NCI-H1105 (cell line): ENCODE measurements at places on chromosomes 16 and 17.

DNA sequence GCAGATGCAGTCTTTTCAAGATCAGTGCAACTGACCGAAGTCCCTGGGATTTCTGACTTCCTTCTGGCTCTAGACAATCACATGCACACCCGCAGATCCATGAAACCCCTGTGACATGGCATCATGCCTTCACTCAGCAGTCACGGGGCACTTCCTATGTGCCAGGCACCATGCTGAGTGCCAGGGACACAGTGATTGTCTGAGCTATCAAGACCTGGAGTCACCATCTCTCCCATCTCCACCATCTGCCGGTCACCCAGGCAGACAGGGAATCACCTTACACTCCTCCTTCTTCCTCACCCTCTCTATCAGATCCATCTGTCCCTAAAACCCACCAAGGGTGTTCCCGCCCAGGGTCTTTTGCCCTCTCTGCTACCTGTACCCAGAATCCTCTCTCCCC lies 5.3 kb downstream of the BEAN1 start:
- DNase-seq, result no peak

- DNase-seq, result no peak
Observed at GRCh38 chr16:4763791-4764190, 3.2 kb downstream of the ZNF500 start.

DNA sequence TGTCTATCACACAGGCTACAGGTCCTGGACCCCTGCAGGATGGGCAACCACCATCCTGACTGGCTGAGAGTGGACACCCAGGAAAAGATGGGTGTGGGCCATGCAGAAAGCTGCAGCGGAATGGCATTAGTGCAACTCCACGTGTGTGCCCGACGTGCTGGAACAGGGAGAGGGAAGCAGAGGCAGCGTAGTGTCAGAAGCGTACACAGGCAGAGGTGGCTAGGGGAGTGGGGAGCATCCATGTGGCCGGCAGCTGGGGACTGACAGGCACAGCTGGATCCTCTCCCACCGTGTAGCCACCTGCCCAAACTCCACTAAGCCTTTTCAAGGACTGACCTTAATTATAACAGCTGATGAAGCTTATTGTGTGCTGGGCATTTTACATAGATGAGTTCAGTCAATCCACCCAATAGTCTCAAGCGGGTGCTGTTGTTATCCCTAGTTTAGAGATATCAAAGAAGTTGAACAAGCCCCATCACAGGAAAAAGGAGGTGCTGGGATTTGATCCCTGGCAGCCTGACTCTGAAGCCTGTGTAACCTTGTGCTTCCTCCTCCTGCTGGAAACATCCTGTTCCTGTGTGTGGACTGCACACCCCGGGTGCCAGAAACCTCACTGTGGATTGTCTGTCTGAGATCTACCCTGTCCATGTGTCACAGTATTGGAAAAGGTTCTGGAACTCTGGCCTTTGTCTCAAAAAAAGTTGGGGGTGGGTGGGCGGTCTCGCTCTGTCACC lies 114.0 kb downstream of the PRKCA start:
- no peak for DNase-seq

DNA sequence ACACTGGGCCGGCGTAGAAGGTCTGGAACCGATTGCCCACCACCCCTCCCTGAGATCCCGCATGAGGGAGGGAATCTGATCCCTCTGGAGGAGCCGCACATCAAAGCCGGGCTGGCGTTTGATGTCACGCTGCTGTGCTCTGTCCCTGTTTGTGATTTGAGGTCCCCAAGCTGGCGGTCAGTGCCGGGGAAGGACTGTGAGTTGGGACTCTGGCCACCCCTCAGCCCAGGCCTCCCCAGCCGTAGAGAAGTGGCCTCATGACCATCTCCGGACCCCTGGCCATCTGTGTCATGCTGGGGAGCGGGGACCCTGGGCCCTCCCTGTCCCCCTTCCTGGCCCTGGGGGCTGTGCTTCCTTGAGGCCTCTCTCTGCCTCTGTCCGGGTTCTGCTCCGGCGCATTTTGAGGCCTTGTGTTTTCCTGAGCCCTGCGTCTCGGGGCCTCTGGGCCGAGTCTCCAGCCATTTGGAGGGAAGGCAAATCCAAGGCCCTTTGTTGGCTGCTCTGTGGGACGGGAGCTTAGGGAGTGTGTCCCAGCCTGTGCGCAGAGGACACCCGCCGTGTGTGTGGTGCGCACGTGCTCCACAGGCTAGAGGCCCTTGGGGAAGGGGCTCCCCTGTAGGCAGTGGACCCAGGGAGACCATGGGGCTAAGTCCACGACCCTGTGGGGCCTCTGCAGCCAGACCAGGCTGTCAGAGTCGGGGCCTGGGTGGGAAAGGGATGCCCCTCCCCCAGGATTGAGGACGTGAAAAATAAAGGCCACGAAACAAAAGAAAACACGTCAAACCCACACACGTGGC lies 15.1 kb downstream of the ASPSCR1 start:
- no peak for DNase-seq

- no peak for DNase-seq
Observed at GRCh38 chr17:4214157-4214556, 49.6 kb downstream of the ANKFY1 start.

- DNase-seq, result no peak
Observed at GRCh38 chr16:87582216-87582965, 19.9 kb upstream of the JPH3 start.
